Renal cortex interstitium (tissue), 15 donors: ENCODE measurements at places on chromosomes 16 and 17. TPM values are rescaled to one million over a fixed set of nuclear protein-coding genes. Genes with fewer than 3 reads are reported as not detected.
A peak's percentile ranks its signal among the peaks of the same experiment; 100 is the strongest.

Gene GALNS
- 17.6 TPM for polyA plus RNA-seq

Gene TSPOAP1
- 78.4 TPM for polyA plus RNA-seq

Gene CEP112
- polyA plus RNA-seq = 11.8 TPM

Gene CIBAR2
- 0.24 TPM for polyA plus RNA-seq

Gene NPTX1
- polyA plus RNA-seq = 1.1 TPM

Gene TPSD1
- polyA plus RNA-seq = not detected

GRCh38 chr17:50893183-50893993, 27.2 kb upstream of the TOB1 start:
- no peak for DNase-seq

- no peak for DNase-seq
Observed at GRCh38 chr16:89084814-89085612, 8.6 kb upstream of the ACSF3 start.

DNA sequence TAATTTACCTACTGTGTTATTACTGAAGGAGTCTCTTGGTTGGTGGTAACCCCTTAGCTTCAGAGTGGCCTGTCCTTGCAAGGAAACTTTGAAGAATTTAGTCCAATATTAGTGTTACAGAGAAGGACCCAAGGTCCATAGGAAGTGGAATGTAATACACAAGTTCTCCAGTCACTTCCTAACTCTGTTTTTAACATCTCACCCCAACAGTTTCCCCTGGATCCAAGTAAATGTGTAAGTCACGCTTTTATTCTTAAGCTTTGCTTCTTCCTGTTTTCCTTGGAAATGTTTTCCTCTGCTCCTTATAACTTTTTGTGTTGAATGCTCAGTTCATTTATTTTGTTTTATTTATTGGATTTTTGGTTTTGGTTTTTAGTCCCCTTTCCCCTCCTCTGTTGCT, 25.9 kb upstream of the RPRML start:
- DNase-seq = no peak

- DNase-seq = no peak
Observed at GRCh38 chr16:67697422-67698185, 21.5 kb downstream of the GFOD2 start.

DNA sequence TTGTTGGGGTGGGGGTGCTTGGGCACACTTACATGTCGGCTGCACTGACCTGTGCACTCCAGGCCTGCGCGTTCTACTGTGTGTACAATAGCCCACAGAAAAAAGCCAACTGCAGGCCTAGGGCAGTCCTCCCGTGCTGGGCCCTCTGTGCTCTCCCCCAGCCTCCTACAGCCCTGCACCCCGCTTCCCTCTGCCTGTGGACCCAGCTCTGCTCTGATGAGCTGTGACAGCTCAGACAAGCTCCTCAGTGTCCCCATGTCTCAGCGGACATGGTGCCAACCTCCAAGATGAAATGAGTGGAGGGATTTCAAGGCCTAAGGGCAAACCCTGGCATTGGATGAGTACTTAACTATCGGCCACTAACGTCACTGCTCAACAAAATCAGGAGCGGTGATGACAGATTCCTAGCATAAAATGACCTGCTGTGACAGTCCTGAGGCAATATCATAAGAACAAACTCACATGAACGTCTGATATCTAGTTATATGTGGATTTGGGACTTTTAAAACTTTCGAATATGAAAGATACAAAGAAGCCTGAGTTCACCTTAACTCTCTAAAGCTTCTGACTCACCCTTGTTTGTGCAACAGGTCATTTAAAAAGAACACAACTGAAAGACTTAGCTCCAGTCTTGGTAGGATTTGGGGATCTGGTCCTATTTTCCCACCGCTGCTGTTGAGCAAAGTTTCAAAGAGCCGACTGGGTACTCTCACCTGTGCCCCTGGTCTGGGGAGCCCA, 34.7 kb downstream of the CCDC57 start:
- DNase-seq = no peak

DNA sequence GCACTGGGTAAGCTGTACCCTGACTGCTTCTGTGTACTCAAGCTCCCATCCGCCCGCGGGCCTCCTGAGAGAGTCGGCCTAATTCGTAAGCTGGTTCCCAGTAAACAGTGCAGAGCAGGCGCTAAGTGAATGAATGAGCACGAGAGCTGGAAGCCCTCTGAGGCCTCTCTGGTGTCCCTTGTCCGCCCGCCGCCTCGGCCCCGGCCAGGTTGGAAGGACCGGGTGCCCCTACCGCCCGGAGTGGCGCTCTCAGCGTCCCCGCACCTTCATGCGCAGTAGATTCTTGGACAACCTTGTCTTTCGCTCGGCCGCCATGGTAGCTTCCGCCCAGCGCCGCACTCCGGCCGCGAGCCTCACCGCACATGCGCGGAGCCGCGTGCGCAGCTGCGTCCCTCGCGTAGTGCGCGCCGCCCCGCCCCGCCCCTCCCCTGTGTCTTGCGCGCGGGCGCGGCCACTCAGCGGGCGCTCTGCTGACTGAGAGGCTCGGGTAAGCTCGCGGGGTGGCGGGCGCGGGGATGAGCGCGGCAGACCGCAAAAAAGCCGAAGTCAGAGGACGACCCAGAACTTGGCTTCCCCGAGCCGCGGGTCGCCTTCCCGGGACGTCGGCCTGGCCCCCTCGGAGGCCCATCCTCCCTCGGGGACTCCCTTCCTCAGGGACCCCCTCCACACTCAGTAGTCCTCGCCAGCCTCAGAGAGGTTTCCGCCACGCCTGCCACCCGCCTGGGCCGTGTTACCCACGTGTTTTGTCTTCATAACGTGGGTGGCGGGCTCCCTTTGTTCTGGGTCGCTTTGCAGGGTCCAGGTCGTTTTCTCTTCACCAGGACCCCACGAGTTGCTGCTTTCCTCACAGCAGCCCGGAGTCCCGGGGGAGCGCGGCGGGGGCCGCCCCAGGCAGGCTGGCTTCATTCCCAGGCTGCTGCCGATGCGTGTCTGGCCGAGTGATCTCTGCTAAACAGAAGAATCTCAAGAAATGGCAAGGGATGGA, at the start of gene MPHOSPH6:
Gene MPHOSPH6, minus strand, starts transcription at position 364 of the 985 bp plus-strand sequence. Its CDS starts 49 bp downstream, at position 315.
- DNase-seq = peak; percentile 85

GRCh38 chr17:31903401-31903800, 1.9 kb upstream of the UTP6 start:
- DNase-seq = no peak

DNA sequence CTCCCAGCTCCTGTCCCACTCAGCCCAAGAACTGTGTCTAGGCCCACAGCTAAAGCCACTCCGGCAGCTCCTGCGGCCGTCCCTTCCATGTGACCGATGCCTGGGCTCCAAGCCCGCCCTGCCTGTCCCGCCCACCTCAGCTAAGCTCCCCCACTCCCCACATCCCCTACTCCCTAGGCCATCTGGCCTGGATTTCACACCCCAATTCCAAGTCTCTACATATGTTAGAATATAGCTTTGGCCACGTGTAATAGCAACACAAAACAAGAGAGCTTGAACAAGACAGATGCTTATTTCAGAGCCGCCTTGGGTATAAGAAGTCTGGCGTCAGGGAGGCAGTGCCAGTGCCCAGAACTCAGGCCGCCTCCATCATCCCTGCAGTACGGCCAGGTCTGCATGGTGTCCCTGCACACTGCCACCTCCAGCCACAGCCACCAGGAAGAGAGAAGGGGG, 30.0 kb upstream of the USP22 start:
- no peak for DNase-seq

- no peak for DNase-seq
Observed at GRCh38 chr16:78128913-78129312, 29.5 kb downstream of the WWOX start.

DNA sequence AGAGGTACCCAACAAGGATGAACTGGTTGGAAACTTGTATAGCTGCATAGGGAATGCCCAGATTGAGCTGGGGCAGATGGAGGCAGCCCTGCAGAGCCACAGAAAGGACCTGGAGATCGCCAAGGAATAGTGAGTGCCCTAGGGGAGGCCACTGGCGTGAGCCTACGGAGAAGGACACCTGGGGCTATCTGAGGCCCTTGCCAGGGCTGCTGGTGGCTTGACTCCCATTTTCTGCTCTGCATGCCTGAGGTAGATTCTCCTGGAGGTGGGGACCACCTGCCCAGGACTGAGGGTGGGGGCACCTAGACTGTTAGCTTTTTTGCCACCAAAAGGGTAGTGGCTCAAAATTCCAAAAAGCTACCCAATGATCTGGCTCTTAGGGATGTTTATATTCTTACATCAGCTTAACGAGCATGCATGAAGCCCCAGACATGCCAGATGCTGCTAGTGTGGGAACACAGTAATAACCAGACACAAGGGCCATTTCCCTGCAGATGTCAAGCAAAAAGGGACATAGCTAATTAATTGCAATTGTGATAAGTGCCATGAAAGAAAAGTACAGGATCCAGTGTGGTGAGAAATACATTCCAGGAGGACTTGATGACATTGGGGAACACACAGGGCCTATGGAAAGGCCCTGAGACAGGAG, 8.8 kb downstream of the ODAD4 start:
- DNase-seq = no peak

- DNase-seq = no peak
Observed at GRCh38 chr16:15879255-15879811, 9.1 kb downstream of the CEP20 start.

DNA sequence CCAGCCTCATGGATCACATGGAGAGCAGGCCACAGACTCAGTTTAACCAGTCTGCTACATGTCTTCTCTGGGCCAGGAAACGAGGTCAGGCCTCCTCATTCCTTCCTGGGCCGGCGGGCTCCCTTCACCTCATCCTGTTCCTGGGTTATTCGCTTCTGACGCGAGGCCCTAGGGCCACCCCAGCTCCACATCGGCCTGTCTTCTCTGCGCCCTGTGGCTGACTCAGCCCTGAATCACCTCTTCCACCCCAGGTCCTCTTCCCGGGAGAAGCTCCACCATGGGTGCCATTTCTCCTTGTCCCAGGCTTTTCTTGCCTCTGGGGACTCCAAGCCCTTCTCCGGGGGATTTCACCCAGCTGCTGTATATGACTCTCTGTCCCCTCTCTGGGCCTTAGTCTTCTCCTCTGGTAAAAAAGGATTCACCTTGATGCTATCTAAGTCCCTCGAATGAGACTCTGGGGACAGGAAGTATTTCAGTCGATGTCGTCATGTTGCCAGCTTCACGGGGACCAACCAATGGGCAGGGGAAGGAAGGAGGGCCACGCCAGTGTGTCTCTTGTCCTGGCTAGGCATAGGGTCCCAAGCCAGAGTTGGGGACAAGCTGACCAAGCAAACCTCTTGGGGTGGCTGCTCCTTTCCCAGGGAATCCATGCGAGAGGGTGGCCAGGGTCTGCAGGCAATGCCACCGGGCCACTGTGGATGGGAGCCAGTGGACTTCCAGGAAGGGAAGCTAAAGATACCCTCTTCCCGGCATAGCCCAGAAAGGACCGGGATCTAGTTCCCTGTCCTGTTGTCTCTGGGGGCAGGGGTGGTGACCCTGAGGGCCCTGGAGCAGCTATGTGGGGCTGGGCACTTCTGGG, 58.7 kb downstream of the SOCS3 start:
- no peak for DNase-seq

DNA sequence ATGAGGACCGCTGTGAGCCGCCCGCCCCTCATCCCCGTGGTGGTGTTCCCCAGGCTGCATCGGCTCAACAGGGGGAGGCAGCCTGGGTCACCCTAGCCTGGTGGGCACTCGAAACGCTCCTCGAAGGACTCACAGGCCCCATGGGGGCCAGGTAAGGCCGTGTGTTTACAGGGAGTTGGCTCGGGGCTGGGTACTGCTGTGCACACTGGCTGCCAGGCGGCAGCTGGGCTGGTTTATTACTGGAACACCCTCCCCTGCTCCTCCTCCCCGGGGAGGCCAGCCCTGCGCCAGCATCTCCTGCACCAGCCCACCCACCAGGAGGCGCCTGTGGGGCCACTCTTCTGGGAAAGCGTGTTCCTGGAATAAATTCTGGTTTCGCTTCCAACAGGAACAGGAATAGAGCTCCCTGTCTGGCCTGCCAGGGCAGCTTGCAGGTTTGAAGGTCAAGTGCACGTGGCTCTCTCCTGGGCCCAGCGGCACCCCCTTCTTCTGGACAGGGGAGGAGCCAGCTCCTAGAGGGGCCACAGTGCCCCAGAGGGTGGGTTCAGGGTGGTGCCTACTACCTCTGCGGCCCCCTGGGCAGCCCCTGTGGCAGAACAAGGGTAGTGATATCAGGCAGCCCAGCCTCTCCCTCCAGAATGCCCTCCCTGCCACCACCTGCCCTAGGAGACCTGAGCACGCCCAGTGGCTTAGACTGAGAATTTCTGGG, 11.3 kb downstream of the MCRIP1 start:
- no peak for DNase-seq

DNA sequence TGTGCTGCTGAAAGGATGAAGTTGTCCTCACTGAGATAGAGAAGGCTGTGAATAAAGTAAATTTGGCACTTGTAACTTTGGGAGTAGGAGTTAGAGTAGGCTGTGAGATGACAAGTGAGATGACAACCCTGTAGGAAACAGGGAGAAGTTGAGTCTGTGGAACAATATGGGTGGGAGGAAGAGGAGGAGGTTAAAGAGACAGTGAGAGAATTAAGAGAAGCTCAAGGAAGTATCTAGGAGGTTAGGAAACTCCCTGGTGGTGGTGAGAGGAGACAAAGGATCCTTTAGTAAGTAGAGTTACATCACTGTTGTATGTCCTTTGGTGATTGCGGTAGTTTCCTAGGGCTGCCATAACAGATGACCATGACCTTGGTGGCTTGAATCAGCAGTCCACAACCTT, 10.7 kb upstream of the HSD17B2 start:
- DNase-seq = no peak

GRCh38 chr17:2649191-2649590, 55.7 kb downstream of the PAFAH1B1 start:
- no peak for DNase-seq

DNA sequence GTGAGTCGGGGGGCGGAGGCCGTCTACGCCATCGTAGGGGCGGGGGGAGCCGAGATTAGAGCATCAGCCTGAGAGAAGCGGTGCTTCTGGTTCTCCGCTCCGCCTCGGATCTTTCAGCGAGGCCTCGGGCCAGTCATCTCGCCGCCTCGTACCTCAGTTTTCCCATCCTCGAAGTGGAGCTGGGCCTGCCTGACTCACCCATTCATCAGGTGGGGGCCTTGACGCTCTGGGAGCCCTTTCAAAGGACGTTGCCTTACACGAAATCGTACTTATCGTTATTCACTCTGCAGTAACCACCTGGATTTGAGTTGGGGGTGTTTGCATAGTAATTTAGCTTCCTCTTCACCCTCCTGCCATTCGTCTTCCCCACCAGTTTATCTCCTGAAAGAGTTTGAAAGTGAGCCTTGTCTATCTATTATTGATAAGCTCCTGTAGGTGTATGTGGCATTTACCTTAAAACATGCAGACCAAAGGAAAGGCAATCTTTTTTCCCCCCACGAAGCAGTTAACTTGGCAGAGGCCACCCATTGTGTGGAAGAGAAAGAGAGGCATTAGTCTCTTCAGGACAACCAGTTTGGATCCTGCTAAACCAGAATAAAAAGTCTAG, 674 bp downstream of the TAF15 start:
- peak; percentile 32 for DNase-seq
